ENCODE measurements at places on chromosomes 3 and 15.

- DNase-seq = no peak
These were observed 22.9 kb upstream of the SLC4A7 start for GRCh38 chr3:27507111-27507510.

DNA sequence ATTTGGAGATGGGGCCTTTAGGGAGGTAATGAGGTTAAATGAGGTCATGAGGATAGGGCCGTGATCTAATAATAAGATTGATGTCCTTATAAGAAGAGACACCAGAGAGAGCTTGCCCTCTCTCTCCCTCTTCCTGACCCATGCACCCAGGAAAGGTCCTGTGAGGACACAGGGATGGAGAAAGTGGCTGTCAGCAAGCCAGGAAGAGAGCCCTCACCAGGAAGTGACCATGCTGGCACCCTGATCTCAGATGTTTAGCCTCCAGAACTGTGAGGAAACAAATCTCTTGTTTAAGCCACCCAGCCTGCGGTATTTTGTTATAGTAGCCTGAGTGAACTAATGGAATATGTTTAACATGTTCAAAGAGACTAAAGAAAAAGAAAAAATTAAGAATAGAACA is 15.3 kb upstream of the GNB5 start:
- peak; percentile 16 for DNase-seq

DNA sequence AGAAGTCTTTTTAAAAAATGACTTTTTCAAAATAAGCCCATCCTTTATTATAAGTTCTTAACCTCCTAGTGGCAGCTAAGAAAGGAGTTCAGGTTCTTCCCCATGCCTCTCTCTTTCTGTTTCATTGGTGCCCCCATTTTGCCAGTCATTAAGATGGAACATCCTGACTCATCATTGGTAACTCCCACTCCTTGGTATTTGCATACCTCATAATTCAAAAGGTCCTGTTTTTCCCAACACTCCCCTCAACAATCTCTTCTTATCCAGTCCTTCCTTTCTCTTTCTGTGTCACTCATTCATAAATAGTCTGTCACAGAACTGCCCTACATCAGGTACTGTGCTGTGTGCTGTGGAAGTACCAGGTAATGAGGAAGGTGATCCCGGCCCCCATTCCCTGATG is 394.0 kb downstream of the FOXP1 start:
- DNase-seq = peak; percentile 24

DNA sequence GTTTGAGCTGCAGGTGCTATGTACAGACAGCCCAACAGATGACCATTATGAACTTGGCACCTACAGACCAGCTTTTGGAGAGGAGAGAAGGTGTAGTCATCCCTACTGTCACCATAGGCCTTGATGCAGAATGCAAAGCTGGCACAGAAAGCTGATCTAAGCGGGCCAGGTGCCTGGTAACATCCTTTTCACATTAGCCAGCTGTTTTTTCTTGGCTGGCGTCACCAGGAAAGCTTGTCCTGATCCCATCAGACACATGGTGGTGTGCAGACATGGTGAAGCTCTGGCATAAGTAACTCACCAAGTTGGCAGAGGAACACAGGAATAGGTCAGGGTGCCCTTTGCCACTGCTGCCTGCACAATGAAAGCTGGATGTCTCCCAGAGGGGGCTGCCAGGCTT is 97.2 kb upstream of the MB21D2 start:
- no peak for DNase-seq

DNA sequence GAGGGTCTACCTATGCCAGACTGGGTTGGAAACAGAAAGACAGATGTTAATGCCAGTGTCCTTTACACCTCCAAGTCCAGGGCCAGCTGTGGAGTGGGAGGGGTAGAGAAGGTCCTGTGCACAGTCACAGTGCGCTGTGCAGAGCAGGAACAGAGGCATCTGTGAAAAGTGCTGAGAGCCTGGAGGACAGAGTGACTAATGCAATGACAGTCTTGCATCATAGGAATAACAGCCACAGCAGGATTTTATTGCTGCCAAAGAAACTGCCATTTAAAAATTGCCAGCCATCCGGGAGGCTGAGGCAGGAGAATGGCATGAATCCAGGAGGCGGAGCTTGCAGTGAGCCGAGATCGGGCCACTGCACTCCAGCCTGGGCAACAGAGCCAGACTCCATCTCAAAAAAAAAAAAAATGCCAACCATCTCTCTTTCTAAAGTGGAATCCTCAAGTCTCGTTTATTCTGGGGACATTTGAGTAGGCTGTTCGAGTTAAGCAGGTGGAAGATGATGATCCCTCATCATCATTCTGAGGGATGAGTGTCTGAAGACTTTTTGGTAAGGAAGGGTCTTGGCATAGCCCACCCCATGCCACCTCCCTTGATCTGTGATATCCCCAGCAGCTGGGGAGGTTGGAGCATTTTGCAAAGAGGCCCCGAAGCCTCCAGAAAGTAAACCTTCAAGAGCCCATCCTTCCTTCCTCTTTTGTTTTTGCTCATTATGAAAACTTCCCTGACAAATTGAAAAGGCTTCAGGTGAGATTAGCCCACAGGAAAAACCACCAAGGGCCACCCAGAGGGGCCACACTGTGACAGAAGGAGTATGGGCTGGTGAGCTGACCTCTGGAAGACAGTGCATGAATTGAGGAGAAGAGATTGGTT is 7.7 kb downstream of the CCR2 start:
- peak; percentile 92 for DNase-seq

GRCh38 chr15:64635499-64636495 is 139.6 kb downstream of the RBPMS2 start:
- peak; percentile 20 for DNase-seq

DNA sequence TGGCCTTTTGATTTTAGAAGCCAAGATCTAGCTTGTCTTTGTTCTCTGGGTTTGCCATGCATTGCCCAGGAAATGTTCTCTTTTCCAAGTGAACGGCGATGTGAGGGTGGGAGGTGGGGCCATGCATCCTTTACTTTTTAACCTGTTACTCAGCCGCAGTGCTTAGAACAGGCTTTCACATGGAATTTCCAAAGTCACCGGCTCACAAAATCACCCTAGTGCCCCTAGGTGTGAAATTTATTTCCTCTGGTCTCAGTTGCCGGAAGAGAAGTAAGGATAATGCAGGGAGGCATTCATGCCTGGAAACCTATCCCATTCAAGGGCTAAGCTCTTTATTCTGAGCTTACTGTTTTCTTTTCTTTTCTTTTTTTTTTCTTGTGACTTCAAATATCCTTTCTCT is 93.2 kb downstream of the CACNA2D3 start:
- DNase-seq = no peak

- no peak for DNase-seq
These were observed 241.8 kb upstream of the MCTP2 start for GRCh38 chr15:93989440-93989998.

- peak; percentile 15 for DNase-seq
These were observed 97.4 kb downstream of the DTWD1 start for GRCh38 chr15:49718234-49718633.

DNA sequence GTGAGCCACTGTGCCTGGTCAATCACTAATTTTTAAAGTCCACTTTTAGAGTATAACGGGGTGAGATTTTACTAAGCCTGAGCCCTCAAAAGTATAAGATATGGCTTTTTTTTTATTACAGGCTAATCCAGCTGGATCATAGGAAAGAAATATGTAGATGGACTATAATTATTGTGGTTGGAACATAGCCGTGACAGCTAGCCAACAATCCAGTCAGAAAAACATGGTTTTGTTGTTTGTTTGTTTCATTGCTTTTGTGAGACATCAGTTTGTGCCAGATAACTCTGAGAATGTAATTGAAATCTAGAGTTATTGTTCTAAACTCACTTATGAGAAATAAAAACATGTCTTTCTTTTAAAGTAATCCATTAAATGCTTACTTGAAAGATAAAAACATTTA is 37.3 kb upstream of the ATOSA start:
- no peak for DNase-seq

- DNase-seq = peak; percentile 51
These were observed 90.1 kb upstream of the CADPS start for GRCh38 chr3:62965311-62965710.

- peak; percentile 65 for DNase-seq
These were observed 122.6 kb upstream of the CCNL1 start for GRCh38 chr3:157282261-157283191.

DNA sequence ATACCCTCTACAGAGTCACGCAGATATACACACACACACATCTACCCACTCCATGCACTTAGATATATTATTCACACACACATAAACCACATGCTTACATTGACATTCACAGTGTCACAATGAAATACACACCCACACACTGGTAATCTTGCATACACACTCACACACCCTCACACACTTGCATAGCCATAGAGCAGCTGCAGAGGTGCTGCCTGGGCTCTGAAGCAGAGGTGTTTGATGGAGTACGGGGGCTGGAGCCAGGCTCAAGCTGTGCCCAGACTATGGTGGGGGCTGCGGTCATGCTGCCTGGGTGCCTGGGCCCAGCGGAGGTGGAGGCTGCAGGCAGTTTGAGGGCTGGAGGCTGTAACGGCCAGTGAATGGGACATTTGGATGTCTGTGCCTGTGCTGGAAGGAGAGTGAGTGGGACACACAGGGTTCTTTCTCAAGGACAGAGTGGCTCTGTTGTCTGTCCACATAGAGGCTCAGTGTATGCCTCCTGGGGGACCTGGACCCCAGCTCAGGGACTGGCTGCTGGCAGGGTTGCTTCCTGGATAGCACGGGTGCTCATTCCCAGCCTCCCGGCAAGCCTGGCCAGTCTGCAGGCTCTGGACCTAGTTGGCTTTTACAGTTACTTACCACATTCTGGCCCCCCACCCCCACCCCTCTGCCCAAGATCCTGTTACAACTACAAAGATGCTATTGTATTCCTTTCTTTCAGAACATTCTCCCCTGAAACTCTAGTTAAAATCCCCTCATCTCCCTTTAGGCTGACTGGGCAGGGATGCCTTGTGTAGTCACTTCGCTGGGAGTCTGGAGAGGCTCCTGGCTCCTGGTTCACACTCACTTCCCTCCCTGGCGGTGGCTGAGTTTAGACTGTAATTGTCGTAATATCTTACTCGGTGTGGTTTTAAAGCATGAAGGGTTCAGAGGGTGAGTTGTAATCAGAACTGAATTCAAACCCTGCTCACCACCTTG is 12.5 kb downstream of the GASK1A start:
- DNase-seq = peak; percentile 15

- peak; percentile 66 for DNase-seq
These were observed at the start of gene TMEM108 for GRCh38 chr3:133038089-133038730. TSS of gene TMEM108 (plus strand) at chr3:133038391.

DNA sequence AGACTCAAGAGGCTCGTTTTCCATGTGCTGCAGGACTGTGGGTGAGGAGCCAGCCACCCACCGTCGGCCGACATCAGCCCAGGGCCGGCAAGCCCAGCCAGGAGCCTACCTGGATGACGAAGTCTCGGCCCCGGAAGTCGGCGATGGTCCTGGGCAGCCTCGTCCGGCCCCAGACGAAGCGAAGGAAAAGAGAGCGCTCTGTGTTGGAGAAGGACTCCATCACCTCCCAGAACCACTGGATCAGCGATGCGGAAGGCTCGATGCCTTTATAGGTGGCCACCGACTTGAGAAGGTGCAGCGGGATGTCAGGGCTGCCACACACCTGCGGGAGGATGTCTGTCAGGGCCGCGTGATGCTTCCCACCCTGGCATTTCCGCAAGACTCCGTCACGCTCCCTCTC is 13.8 kb upstream of the OCA2 start:
- DNase-seq = no peak

DNA sequence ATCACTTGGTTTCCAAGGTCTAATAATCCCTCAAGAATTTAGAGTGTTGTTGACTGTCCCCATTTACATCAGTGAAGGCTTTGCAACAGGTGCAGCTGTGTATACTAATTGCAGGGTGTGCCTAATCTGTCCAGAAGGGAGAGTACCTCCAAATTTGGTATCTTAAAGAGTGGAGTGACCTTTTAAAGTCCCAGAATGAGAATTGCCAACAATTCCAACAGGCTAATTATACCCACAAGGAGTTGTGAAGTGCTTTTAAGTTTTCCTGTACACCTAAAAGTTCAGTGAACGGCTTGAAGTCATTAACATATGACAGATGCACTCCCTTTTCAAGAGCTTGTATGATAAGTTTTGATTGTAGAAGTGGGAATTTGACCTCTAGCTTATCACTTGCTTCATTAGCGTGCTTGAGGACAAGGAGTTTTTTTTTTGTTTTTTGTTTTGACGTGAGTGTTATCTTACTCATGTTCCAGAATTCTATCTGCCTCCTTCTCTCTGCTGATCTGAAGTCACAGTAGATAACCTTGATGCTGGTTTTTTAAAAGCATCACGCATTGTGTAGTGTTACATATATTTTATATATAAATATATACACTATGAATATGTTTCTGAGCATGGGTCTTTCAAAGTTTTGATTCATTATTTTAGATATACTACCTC is 26.3 kb downstream of the CDIN1 start:
- no peak for DNase-seq

Measured in RPMI7951 (cell line).